ENCODE measurements at places on chromosomes 5 and 9.

DNA sequence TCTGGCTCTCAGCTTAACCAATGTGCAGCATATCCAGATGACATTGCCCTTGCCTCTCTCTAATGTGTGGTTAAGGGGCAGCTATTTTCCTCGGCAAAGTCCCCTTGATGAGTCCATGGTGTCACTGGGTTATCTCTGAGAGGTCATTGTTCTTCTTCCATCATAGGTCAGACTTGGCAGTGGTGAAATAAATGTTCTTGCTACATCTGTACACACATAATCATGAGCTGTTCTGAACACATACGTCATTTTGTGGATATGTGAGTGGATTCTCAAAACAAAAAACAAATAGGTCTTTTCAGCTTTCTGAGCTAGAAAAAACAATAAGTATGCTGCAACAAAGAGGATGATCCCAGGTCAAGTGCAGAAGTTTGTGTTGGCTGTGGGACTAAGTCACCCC lies 134.7 kb upstream of the PTPN3 start:
- DNase-seq: no peak

DNA sequence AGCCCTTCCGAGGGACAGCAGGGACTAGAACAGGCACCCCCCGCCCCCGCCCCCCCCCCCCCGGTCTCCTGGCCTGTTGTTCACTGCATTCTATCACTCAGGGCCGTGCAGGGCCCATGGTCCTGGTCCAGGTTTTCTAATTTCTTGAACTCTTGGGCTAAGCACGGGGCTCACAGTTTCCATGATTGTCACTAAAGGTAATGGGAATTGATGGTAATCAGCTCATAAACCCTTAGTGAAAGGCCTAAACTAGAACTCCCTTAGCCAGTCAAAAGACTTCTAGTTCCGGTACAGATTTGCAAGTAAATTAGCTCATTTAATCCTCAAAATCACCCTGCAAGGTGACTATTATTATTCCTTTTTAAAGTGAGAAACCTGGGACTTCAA lies 14.7 kb upstream of the PWWP2A start:
- no peak for DNase-seq

DNA sequence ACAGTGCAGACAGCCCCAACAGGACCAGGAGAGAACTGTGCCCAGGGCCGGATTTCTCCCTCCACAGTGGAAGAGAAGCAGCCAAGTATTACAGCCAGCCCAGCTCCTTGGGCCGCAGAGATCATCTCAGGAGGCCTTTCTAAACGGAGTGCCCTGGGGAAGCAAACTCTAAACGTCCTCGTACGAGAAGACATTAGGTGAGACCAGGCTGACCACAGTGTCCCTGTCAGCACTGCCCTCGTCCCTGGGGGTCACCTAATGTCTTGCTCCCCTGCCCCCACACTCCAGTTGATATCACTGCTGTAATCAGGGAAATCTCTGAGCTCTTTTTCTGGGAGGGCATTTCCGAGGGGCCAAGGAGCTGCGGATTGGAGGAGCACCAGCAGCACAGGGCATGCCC lies 6.5 kb downstream of the QRFP start:
- DNase-seq: no peak

GRCh38 chr5:95449460-95449859 lies 58.3 kb downstream of the FAM81B start:
- no peak for DNase-seq

- no peak for DNase-seq
These were observed 808.9 kb upstream of the WWC1 start for GRCh38 chr5:167482555-167482954.

GRCh38 chr9:20043035-20043434 lies 254.2 kb upstream of the SLC24A2 start:
- DNase-seq: no peak

GRCh38 chr5:60101573-60101972 lies 208.0 kb upstream of the PDE4D start:
- DNase-seq: no peak

DNA sequence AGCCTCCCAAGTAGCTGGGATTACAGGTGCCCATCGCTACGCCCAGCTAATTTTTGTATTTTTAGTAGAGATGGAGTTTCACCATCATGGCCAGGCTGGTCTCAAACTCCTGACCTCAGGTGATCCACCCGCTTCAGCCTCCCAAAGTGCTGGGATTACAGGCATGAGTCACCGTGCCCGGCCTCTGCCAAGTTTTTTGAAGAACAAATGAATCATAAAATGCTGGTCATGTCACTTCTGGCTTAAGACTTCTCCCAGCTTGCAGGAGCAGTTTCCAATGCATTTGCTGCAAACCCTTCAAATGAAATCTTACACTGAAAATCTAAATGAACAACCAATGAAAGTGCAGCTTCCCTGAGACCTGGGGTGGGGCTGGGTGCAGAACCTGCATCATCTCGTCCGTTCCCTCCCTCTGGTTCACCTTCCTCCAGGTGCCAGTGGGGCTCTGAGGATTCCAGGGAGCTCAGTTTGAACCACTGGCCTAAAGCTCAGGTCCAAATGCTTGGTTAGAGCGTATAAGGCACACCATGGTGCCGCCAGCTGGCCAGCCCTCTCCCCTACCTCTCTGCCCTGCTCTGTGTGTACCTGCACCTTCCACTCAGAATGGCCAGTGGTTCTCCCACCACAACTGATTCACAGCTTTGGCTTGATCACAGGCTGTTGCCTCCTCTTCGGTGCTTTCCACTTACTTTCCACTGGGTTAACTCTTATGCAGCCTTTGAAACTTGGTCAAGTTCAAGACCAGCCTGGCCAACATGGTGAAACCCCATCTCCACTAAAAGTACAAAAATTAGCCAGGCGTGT lies 39.8 kb upstream of the FUBP3 start:
- DNase-seq: no peak

GRCh38 chr9:81953096-81953495 lies 9.8 kb downstream of the SPATA31D3 start:
- DNase-seq: no peak

- no peak for DNase-seq
These were observed 195.0 kb upstream of the PPP1R26 start for GRCh38 chr9:135284386-135285134.

- DNase-seq: no peak
These were observed 32.1 kb downstream of the MARCHF3 start for GRCh38 chr5:126998201-126998631.

DNA sequence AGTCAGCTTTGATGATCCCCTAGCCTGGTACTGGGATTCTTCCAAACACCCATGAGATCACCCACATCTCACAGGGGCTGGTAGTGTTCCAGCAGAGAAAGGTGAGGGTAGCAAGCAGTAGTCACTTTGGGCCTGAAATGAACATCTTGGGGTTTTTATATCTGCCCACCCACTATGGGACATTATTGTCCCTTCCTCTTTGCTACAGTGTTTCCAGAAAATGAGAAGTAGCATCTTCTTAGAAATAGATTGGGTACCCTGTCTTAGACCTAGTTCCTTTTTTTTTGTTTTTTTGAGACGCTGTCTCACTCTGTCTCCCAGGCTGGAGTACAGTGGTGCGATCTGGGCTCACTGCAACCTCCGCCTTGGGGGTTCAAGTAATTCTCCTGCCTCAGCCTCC lies 249.2 kb upstream of the ANKRD55 start:
- no peak for DNase-seq

GRCh38 chr5:85814596-85814995 lies 803.1 kb upstream of the COX7C start:
- no peak for DNase-seq

GRCh38 chr5:3140117-3140516 lies 388.6 kb upstream of the IRX2 start:
- no peak for DNase-seq

DNA sequence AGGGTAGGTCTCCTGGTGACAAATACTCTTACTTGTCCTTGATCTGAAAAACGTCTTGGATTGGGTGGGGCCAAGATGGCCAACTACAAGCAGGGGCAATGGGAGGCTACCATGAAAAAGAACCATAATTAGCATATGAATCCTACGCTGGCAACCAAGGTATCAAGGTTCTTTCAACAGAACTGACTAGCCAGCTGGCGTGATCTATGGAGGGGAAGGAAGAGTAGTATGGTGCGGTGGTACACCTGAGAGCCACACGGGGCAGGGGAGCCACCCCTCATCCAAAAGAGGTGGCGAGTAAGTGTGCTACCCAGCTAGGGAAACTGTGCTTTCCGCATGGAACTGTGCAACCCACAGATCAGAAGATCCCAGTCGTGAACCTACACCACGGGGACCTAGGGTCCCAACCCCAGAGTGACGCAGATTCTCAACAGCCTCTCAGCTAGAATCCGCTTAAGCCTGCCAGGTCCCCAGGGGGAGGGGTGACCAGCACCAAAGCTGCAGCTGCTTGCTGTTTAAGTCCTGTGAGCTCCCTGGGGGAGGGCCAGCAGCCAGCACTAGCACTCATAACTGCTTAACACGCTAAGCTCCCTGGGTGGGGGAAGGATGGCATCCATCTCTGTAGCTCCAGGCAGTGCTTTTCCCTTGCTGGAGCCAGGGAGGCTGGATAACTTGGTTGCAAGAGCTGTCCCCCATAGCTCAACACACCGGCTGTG lies 334.8 kb downstream of the FBXL17 start:
- no peak for DNase-seq

DNA sequence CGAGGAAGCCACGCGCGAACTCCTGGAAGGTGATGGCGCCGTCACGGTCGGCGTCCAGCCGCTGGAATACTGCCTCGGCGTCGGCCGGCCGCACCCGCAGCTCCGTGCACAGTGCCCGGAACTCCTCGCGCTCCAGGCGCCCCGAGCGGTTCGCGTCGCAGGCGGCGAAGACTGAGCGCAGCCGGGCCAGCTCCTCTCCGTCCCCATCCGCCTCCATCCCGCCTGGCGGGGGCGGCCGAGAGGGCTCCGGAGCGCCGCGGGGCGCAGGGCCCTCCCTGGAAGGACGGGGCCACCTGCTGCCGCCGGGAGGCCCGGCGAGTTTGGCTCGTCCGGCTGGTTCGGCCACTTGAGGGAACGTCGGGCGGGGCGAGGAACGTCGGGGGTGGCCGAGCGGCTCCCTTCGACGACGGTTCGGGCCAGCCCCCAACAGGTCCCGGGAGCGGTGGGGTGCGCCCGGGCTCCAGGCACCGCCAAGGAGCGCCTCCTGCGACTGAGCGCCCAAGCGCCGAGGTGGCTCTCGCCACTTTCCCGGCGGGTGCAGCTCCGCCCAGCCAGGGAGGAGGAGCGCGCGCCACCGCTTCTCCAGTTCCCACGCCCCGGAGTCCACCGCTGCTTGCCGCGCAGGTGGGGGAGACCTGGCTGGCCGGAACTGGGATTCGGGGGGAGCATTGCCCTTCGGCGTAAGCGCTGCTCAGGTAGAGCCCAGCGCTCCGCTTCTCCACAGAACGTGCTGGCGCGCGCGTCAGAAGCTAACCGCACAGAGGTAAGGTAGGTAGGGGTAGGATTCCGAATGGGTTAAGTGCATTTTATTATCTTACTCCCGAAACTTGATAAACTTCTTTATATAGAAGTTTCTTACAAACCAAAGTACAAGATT lies at the start of gene RASEF:
TSS of gene RASEF (minus strand) at position 492 of the 877 bp plus-strand sequence. CDS start at position 217, 275 bp downstream.
- DNase-seq: no peak

DNA sequence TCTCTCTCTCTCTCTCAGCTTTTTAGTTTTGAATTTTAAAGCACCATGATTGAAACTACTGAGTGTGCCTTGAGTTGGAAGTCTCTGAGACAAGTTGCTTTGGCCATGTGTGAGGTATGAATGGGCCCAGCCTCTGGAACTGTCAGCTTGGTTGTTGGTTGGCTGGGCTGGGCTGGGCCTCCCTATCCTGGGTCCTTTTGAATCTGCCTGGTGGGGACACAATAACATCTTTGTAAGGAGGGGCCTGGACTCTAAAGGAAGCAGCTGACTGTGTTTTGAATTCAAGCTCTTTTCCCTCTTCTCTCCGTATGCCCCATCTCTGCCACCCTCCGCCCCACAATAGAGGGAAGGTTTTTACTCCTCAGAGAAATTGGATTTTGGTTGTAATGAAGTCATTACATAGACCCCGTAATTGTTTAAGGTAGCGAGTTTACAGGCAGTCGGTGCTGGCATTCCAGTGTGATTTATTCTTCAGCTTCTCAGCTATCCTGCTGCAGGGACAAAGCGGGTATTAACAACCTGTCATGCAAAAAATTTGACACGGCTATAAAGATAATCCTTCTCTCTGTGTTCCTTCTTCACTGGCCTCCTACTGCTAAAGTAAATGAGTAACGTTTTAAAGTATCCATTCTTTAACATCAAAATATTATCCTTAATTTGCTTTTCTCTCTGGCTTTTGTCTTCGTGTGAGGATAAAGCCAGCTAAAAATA lies 105.4 kb downstream of the DAPK1 start:
- no peak for DNase-seq

- no peak for DNase-seq
These were observed 115.8 kb downstream of the ERCC6L2 start for GRCh38 chr9:95991326-95991725.

DNA sequence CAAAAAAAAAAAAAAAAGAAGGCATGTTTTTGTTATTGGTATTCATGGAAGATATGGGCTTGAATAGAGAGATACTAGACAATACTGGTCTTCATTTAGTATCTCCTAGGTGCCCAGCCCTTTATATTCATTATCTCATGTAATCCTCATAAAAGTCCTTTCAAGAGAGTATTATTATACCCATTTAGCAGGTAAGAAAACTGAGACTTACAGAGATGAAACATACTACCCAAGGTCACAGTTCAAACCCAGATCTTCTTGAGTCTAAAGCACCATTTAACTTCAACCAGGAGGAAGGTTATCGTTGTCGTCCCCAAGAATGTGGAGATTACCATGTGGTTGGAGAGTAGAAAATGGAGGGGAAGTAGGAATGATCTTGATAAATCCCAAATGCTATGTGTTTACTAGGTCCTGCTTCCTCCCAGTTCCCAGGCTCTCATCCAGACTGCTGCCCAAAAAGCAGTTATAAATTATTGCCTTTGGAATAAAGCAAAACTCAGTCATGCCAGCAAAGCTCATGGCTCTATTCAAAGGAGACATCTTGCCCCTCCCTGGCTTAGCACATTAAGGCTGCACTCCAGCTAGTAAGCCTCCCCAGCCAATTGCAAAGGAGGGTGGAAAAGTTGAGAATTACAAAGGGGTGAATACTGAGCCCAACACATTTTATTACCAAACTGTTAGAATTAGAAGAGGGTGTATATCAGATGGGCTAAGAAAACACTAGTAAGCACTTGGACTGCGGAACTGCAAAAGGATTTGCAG lies 163.9 kb downstream of the PIK3R1 start:
- DNase-seq: no peak

GRCh38 chr9:121975801-121976277 lies 117.3 kb downstream of the TTLL11 start:
- no peak for DNase-seq

DNA sequence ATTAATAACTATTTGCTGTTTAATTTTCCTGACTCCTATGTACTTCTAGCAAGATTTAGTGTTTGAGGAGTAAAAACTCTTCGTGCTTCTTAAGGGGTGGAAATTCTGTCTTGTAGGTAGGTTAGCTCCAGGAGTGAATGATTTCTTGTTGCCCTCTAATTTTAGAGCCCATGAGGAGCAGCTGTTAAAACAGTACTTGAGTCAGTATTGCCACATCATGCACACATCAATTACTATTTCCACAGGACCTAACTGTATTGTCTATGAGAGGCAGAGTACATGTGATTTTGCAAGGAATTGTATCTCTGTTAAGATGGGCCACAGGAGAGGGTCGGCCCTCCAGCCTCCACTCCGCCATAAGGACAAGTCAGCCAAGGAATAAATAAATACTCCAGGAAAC lies 91.2 kb downstream of the PDZD2 start:
- no peak for DNase-seq

GRCh38 chr5:103511554-103511885 lies 51.1 kb downstream of the NUDT12 start:
- no peak for DNase-seq

GRCh38 chr5:58263296-58263695 lies 196.6 kb downstream of the PLK2 start:
- DNase-seq: no peak

GRCh38 chr9:134066913-134067851 lies 644 bp downstream of the BRD3 start:
- DNase-seq: peak; percentile 66

GRCh38 chr9:87479801-87480201 lies 17.9 kb upstream of the DAPK1 start:
- no peak for DNase-seq
